ENCODE measurements at places on chromosomes 16 and 17. TPM values are rescaled to one million over a fixed set of nuclear protein-coding genes. Genes with fewer than 3 reads are reported as not detected.

CDH1 gene
- 319 TPM for total RNA-seq

SDR42E2 gene
- total RNA-seq: not detected

KRTAP9-2 gene
- not detected for total RNA-seq

CHST4 gene
- total RNA-seq: 12.1 TPM

TNFSF13 gene
- total RNA-seq: 2.1 TPM

PPY gene
- total RNA-seq: not detected

KLHL10 gene
- 0.19 TPM for total RNA-seq

TERB1 gene
- not detected for total RNA-seq

HOXB9 gene
- total RNA-seq: not detected

PIPOX gene
- 57.2 TPM for total RNA-seq

KRTAP4-4 gene
- not detected for total RNA-seq

PPM1E gene
- 9.4 TPM for total RNA-seq

SYNGR3 gene
- total RNA-seq: 38.8 TPM

RFWD3 gene
- 114 TPM for total RNA-seq

CCL3 gene
- not detected for total RNA-seq

LGALS9B gene
- not detected for total RNA-seq

MEIOC gene
- 4.8 TPM for total RNA-seq

ERN2 gene
- 2.4 TPM for total RNA-seq

RARA gene
- total RNA-seq: 13.4 TPM

DNAJA2 gene
- 97.4 TPM for total RNA-seq

PHOSPHO1 gene
- total RNA-seq: 0.73 TPM

PRSS8 gene
- total RNA-seq: 87.7 TPM

APOBR gene
- total RNA-seq: not detected

CCL22 gene
- total RNA-seq: not detected

NPB gene
- total RNA-seq: 0.80 TPM
